Brain pericyte (primary cell): ENCODE measurements at places on chromosomes 2 and 18.

DNA sequence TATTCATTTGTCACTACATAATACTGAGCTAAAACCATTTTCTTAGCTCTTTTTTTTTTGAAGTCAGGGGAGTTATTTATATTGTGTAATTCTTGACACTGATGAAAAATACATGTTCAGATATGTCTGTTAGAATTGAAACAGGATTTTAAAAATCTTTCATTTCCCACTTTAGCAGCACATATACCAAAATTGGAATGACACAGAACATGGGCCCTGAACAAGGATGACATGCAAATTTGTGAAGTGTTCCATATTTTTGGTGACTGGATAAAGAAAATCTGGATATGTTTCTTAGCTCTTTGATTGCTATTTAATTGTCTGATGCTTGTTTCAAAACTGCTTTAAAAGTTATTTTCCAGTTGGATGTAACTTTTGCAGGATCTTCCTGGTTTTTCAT lies 1963.9 kb upstream of the LRRTM1 start:
- DNase-seq = no peak

DNA sequence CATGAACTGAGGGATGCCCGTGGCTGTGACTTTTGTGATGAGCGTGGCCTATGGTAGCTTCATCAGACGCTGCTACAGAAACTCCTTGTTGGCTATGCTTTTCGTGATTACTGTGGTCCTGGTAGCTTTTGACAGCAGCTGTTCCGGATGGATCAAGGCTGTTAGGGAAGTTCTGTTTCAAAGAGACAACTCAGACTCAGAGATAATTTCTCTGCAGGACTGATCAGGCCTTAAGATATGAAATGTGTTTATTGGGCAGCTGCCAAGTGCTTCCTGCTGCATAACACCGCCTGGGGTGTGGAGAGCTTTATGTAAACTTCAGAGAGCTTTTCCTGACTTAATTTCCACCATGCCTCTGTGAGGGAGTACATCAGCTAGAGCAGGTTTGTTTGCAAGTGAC lies 243.8 kb downstream of the TSN start:
- DNase-seq = no peak

DNA sequence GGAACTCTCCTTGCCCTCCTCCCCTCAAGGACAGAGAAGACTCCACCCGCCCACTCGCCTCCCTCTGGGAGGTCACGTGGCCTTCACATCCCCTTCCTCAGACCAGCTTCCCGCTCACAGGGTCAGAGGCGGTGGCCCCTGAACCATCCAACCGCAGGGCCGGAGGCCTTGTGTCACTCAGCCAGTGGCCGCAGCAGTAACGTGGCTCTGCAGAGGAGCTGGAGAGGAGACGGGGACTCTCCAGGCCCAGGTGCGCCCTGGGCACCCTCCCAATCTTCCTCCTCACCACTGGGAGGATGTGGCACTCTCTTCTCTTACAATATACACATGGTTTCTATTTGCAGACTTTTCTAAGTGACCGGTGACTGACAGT lies 161.7 kb downstream of the TWIST2 start:
- DNase-seq = no peak

GRCh38 chr2:44642123-44642857 lies 280.5 kb downstream of the CAMKMT start:
- DNase-seq = no peak

DNA sequence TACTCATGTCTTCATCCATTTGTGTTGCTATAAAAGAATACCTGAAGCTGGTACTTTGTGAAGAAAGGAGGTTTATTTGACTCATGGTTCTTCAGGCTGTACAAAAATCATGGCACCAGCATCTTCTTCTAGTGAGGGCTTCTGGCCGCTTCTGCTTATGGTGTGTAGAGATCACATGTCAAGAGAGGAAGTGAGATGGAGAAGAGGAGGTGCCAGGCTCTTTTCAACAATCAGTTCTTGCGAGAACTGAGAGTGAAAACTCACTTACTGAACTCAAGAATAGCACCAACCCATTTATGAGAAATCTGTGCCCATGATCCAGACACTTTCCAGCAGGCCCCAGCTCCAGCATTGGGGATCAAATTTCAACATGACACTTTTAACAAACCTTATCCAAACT lies 30.0 kb upstream of the BARD1 start:
- DNase-seq = no peak

DNA sequence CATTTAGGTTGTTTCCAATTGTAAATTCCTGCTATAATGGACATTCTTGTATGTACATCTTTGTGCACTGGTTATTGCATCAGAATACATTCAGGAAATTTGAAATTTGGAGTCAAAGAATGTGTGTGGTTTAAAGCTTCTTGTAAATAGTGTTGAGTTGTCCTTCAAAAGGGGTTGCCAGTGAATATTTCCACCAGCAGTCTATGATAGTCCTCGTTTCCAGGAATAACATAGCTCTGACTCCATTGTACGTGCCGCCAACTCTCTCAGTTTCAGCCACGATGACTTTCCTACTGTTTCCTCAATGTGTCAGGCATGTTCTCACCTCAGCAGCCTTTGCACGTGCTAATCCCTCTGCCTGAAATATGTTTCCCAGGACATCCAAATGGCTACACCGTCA lies 10.9 kb upstream of the HS6ST1 start:
- no peak for DNase-seq

- DNase-seq = no peak
Observed at GRCh38 chr2:46369783-46370182, 72.6 kb downstream of the EPAS1 start.

GRCh38 chr2:199973703-199974102 lies 18.3 kb downstream of the MAIP1 start:
- DNase-seq = no peak

DNA sequence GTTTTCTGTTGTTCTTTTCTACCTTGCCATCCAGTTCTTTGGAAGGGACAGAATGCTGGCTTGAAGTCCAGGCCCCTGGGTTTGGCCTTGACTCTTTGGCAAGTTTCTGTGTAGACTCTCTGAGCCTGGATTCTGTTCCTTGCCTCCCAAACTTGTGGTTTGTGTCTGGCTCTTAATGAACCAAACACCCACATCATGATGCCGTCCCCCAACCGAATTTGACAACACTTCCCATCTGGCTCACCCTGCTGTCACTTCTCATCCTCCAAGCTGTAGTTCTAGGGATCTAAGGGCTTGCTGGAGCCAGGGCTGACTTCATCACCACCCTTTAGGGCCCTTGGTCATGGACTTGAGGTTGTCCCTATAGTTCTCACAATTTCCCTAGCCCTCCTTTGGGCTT lies 68.9 kb upstream of the CELF4 start:
- DNase-seq = no peak

- DNase-seq = no peak
Observed at GRCh38 chr18:79597831-79598632, 81.6 kb upstream of the CTDP1 start.

- DNase-seq = no peak
Observed at GRCh38 chr2:190069936-190070696, 7.6 kb upstream of the MSTN start.

DNA sequence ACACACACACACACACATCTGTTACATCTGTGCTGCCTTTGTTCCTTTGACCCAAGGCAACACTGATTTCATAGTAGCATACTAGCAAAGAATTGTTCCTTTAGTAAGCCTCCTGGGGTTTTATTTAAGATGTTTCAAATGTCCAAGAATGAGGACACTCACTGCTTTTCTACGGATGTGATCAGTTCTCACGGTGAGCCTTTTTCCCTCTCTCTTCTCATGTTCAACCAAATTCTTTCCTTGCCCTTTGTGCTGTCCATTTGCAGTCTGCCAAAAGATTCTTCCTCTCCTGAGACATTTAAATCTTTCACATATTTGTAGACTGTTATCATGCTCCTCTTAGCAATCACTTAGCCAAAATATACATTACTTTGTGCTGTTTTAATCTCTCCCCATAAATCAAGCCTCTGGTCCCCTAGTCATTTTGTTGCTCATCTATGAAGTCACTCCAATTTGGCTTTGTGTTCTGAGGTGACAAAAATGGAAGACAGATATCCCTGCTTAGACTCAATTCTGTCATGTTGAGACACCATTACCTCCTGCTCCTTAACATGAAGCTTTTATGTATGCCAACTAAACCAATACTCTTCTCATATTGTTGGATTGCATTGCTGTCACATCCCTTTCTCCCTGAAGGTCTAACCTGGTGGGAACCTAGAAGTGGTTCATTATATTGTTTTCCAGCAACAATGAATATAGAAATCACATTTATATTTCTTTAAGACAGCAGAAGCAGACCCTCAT lies 1605.3 kb upstream of the ACVR2A start:
- DNase-seq = peak; percentile 43

DNA sequence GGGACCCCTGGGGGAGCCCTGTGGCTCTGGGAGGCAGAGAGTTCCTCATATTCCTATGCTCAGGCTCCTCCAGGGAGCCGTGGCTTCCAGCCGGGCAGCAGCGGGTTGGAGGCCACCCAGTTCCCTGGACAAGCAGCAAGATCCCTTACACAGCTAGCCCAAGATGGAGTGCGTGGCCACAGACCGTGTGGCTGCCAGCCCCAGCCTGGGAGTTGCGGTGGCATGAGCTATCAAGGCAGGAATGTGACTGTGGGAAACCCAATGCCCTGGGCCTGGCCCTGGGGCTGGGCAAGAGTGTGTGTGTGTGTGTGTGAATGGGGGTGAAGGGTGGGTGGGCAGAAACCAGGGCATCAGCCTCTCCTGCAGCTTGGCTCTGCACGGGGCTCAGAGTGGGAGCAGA lies 130.5 kb downstream of the DYSF start:
- DNase-seq = no peak

- DNase-seq = no peak
Observed at GRCh38 chr18:5693699-5694294, 150.0 kb upstream of the EPB41L3 start.

DNA sequence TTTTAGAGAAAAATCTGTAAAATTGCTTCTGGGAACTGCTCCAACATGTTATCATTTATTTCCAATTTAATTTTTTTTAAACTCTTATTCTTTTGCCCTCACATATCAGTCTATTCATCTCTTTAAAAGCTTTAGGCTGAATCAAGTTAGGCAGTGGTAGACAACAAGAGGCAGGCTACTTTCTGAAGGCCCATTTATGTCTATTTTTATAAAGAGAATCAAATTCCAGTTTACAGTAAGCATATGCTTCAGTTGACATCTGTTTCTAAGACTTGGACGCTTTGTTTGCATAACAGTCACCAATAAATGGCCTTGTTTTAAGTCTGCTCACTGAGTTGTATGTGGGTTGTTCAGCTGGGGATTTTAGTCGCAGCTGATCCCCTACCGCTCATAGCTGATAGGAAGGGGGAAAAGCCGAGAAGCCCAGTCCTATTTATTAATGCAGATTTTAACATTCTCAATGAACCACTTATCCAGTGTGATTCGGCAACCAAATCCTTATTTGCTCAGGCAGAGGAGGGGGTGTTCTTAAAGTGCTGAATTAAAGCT lies 260.4 kb upstream of the SIX3 start:
- no peak for DNase-seq

GRCh38 chr2:170208967-170209366 lies 31.0 kb downstream of the MYO3B start:
- DNase-seq = no peak

DNA sequence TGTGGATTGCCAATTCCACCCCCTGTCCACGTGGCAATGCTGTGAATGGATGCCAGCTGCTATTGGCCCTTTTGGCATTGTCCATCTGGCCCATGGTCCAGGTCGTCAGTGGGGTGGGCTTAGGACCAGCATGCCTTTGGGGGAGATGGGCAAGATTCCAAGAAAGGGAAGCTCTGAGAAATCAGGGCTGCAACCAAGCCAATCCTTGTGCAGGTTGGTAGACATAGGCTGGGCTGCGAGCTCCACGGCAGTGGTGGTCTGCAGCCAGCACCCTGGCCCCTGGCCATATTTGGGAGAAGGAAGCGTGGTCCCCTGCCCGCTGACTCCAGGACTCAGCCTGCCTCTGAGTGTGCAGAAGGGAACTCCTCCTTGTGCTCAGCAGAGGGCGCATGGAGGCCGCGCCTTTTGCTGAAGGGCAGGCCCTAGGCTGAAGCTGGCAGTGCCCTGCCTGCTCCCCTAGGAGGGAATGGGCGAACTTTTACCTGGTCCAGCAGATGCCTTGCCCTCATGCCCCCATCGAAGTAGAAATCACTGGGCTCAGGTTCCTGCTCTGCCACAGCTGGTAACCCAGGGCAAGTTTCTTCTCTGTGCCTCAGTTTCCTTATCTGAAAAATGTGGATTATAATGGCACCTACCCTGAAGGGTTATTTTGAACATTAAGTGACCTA lies 5.4 kb downstream of the SPR start:
- DNase-seq = no peak

DNA sequence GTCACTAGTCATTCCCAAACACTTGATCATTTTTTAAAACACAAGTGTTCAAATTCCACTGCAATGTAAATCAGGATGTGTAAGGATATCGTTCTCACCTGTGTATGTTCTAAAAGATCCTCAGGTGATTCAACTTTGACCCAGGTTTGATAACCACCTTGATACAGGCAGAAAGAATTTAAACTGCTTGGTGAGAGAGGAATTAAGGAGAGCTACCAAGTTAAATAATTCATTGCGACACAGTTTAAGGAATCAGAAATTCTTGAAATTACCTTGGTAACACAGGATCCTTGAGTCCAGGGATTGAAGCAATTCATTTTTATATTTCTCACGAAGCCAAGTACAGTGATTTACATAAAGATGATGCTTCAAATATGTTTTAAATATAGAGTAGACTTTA lies 80.7 kb upstream of the EHBP1 start:
- DNase-seq = no peak

GRCh38 chr2:232325324-232326273 lies 53.0 kb upstream of the ALPP start:
- no peak for DNase-seq

DNA sequence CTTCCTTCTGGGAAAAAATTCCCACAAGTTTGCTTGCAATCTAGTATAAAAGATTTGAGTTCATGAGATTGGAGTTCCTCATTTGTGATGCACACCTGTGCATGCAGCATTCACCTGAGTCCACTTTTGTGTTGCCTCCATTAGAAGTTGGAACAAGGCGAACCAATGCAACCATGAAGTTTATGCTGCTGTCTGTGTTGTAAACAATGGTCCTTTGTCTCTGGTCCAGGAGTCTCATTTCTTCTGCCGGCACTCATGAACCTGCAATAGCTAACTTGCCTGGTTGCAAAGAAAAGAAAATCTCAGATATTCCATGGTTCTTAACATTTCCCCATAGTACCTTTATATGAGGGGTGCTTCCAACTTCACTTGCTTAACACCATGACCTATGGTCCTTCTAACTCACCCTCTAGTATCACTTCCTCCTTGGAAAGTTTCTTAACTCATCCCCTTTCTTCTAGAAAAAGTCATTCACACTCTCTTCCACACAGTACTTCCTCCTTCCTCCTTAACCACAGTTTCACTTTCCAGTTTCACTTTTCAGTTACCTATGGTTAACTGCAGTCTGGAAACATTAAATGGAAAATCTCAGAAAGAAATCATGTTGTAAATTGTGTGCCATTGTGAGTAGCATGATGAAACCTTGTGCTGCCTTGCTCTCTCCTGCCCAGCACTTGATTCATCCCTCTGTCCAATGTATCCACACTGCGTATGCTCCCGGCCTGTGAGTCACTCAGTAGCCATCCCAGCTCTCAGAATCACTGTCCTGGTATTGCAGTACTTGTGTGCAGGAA lies 128.8 kb upstream of the TRIB2 start:
- no peak for DNase-seq

DNA sequence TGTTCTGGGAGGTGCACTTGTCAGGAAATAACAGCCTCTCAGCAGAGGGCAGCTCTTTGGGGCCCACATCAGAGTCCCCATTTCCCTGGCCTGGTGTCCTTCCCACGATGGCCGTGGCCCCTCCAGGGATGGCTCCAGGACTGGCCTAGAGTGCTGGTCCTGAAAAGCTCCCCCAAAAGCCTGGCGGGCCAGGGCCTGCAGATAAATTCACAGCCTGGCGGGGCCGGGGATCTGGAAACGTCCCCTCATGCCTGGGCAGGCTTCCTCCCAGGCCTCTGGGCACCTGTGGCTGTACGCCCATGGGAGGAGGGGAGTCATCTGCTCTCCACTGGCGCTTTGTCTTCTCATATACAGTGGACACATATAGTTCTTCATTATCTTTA lies 52.6 kb upstream of the HS6ST1 start:
- no peak for DNase-seq
